HT1080 (cell line): ENCODE measurements at places on chromosomes 4 and X.

- DNase-seq = peak; percentile 61
Observed at GRCh38 chrX:13647709-13648212, 5.2 kb upstream of the TCEANC start.

DNA sequence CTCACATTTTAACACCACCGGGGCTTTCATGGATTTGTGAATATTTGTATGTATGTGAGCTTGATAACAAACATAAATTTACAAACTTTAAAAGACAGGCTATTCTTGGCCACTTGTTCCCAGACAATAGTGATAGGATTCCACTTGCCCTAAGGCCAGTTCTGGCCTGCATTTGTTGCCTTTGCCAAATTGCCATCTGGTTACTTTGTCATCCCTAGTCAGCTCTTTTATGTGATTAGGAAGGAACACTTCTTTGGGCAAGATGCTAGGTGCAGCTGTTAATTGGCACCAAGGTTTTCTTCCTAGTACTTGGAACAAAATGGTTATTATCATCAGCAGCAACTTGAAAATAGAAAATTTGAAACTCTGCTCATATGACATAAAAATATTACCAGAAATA lies 63.3 kb downstream of the CCSER1 start:
- no peak for DNase-seq

DNA sequence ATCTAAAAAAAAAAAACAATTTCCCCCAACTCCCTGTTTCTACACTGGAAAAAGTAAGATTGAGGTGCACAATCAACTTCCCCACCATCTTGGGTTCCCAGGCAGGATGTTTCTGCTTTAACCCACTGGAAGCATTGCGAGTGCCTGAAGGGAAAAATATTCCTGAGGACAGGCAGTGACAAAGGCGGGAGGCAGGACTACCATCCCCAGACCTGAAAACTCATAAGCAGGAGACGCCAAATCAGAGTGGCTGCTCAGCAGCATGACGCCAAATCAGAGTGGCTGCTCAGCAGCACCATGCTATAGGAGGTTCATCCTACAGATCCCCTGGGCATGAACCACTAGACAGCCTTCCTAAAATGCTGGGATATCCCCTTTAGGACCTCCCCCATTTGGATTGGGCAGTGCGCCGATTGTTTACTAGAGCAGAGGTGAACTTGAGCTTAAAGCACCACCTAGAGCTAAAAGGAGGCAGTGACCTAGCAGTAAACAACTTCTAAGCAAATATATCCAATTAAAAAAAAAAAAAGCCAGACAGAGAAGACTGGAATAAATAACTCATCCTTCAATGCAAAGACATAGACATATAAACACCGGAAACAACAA lies 35.0 kb upstream of the GK start:
- DNase-seq = no peak

- peak; percentile 26 for DNase-seq
Observed at GRCh38 chrX:39815631-39816030, 282.1 kb downstream of the BCOR start.

DNA sequence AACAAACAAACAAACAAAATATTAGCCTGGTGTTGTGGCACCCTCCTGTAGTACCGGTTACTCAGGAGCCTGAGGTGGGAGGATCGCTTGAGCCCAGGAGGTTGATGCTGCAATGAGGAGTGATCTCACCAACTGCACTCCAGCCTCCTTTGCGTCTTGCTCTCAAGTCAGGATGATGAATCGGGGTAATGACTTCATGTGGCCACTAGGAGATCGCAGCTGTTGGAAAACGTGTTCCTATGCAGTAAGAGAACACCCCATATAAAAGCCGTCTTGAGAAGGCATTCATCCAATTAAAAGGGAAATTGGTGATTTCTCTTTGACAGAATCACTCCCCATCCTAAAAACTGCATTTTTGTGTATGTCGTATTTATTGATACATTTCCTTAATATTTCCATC lies 6.9 kb downstream of the CCNB3 start:
- DNase-seq = peak; percentile 17

DNA sequence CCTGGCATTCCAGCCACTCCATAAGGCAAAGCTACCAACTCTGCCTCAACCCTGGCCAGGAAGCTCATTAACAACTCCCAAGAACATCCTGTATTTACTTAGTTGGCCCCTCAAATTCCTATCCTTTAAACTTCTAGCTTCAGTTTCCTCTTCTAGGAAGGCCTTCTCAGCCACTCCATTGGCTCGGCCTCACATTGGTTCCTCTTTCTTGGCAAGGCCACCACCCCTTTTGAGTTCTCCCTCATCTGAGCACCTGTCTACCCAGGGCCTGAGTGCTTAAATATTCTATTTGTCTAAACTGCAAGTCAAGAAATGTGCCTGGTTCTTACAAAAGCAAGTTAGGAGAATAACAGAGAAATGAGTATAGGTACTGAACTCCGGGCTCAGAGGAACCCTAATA lies 10.0 kb downstream of the SMC1A start:
- DNase-seq = no peak

- DNase-seq = peak; percentile 39
Observed at GRCh38 chr4:78242071-78242470, 184.9 kb downstream of the FRAS1 start.

- DNase-seq = no peak
Observed at GRCh38 chr4:177596991-177597390, 154.8 kb upstream of the AGA start.

DNA sequence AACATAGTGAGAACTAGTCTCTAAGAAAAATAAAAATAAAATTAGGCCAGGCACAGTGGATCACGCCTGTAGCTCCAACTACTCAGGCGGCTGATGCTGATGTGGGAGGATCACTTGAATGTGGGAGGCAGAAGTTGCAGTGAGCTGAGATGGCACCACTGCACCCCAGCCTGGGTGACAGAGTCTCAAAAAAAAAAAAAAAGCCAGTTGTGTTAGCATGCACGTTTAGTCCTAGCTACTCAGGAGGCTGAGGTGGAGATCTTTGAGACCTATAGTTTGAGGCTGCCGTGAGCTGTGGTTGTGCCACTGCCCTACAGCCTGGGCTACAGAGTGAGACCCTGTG lies 2.5 kb downstream of the DCK start:
- no peak for DNase-seq

- no peak for DNase-seq
Observed at GRCh38 chrX:20459410-20460350, 193.0 kb upstream of the RPS6KA3 start.

- no peak for DNase-seq
Observed at GRCh38 chr4:148289740-148290139, 152.5 kb downstream of the NR3C2 start.

DNA sequence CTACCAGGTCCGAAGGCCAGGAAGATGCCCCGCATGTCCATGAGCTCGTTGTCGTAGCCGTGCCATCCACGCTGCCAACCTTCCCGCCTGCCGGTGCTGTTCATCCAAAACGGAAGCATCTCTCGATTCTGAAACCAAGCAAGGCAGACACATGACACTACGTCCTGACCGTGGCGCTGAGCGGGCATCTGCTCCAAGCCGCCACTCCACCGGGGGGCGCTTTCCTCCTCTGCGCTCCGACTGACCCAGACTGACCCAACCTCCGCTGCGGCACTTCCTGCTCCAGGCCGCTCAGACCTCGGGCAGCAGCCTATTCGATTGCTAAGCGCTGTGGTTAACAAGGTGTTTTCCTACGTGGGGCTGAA lies 120.5 kb downstream of the ENPP6 start:
- DNase-seq = peak; percentile 29

- no peak for DNase-seq
Observed at GRCh38 chr4:152684587-152684986, 4.8 kb upstream of the TMEM154 start.

GRCh38 chrX:70262952-70263567 lies 3.1 kb upstream of the P2RY4 start:
- peak; percentile 62 for DNase-seq

DNA sequence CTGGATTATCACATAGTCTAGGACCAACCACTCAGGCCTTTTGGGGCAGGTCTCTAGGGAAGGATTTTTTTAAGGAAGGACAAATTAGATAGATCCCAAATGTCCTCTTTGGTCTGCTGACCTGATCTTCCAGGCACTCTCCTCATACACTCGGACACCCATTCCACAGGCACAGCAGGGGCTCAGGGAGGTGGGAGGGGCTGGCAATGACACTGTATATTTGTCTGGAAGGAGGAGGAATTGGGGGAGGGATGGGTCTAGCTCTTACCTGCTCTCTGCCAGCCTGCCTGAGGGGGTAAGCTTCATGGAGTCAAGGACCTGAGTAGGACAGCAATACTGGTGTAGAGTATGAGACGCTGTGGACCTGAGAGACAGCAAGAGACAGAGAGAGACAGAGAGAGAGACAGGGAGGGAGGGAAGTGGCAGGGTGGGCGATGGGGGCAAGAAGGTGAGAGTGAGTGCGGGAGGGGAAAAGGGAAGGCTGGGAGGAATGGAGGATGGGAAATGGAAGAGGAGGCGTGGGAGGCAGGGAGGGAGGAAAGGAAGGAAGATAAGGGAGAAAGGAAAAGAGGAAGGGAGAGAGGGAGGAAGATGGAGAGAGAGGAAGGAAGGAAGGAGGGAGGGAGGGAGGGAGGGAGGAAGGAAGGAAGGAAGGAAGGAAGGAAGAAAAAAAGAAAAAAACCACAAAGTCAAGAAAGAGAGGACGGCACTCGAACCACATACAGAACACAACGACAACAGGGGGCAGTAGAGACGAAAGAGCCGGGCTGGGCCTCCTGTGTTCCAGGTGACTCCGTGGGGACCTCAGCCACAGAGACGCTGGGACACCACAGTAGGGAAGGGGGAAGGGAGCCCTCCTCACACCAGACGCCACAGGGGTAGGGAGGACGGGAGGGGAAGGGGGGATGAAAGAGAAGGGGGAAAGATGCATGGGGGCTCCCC lies 1.8 kb downstream of the IQSEC2 start:
- DNase-seq = no peak

DNA sequence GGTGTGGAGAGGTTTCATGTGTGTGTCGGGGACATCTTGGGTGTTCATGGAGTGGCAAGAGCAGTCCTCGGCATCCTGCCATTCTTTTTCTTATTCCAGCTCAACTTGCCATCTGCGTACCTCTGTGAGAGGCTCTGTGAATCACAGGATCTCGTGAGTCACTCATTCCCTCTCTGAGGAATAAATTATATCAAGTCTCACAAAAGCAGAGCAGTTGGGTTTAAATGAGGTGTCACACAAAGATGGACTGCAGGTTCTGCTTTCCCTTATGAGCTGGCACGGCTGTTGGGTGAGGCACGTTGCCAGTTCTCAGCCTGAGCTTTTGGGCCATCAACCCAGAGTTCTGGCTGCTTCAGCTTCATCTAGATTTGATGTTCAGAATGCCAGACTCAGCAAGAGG lies 6.8 kb upstream of the OCIAD2 start:
- DNase-seq = peak; percentile 97

DNA sequence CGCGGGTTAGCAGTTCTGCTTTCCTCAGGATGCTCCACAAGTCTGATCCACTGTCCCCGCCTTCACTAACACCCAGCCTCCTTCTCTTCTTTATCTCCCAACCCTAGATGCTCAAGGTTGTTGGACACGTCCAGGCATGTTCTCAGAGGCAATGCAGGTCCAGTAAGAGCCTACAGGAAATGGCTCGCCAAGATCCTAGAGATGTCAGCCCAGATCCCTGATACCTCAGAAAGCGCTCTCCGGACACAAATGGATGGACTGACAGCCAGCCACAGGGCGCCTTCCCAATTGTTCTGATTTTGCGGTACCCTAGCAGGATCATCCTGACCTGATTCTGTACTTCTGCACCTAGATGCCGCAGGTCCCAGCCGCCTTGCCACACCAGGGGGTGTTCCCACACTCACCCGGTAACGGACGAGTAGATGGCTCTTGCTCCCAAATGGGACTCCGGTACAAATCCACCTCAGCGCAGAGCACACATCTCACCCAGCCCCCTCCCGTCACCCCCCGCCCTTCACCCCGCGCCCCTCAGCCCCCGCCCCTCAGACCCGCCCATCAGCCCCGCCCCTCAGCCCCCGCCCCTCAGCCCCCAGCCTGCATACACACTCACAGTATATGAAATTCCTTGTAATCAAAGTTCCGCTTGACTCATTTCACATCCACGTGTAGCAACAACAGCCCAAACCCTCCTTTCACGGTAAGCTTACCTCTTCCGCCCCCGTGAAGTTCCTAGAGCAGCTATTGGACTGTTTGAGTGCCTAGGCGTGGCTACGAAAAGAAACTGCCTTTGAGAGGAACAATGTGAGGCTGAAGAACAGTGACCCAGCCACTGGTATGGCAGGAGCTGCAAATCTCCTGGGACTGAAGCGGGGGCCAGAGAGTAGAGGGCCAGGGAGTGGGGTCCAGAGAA lies at the start of gene EDA2R:
Gene EDA2R, minus strand, starts transcription at position 488 of the 910 bp plus-strand sequence. CDS start 23,058 bp downstream, outside the sequence.
- DNase-seq = peak; percentile 94

- no peak for DNase-seq
Observed at GRCh38 chrX:68723491-68724155, 76.2 kb downstream of the STARD8 start.

DNA sequence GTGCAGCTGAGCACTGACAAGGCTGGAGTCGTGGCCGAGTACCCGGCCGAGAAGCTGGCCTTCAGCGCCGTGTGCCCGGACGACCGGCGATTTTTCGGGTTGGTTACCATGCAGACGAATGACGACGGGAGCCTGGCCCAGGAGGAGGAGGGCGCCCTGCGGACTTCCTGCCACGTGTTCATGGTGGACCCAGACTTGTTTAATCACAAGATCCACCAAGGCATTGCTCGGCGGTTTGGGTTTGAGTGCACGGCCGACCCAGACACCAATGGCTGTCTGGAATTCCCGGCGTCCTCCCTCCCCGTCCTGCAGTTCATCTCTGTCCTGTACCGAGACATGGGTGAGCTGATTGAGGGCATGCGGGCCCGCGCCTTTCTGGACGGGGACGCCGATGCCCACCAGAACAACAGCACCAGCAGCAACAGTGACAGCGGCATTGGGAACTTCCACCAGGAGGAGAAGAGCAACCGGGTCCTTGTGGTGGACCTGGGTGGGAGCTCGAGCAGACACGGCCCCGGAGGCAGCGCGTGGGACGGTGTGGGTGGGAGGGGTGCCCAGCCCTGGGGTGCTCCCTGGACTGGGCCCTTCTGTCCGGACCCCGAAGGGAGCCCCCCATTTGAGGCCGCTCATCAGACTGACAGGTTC lies 24.3 kb downstream of the RGS12 start:
- DNase-seq = no peak

DNA sequence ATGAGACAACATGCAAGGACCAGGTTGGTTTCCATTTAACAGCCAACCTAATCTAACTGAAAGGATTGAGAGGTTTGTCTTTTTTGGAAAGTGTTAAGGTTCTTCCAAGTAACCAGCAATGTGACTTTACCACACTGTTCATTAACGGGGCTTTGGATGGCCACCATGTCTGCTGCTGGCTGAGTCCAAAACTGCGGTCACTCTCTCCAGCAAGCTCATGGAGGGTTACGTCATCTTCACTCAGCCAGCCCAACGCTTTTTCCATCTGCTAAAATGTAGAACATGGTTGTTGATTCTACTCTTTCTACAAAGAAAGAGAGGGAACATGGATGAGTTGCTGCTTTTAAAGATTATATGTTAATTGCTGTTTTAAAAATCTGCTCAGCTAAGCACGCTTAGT lies 11.0 kb downstream of the PKD2 start:
- peak; percentile 17 for DNase-seq

- peak; percentile 76 for DNase-seq
Observed at GRCh38 chrX:154526901-154527675, 11.1 kb upstream of the FAM3A start.
